Activated naive CD4-positive, alpha-beta T cell treated with anti-CD3 and anti-CD28 coated beads, Interleukin-2, amount 50 U/mL, for 72 hours (primary cell): ENCODE measurements at places on chromosomes 11 and 22. TPM values are rescaled to one million over a fixed set of nuclear protein-coding genes. Genes with fewer than 3 reads are reported as not detected.

The ANKK1 gene
- total RNA-seq: 0.49 TPM

The P2RX3 gene
- total RNA-seq: not detected

The MAJIN gene
- total RNA-seq: 0.45 TPM

The FAT3 gene
- total RNA-seq: not detected

The FERMT3 gene
- 193 TPM for total RNA-seq

The TMPRSS5 gene
- total RNA-seq: 1.2 TPM

DNA sequence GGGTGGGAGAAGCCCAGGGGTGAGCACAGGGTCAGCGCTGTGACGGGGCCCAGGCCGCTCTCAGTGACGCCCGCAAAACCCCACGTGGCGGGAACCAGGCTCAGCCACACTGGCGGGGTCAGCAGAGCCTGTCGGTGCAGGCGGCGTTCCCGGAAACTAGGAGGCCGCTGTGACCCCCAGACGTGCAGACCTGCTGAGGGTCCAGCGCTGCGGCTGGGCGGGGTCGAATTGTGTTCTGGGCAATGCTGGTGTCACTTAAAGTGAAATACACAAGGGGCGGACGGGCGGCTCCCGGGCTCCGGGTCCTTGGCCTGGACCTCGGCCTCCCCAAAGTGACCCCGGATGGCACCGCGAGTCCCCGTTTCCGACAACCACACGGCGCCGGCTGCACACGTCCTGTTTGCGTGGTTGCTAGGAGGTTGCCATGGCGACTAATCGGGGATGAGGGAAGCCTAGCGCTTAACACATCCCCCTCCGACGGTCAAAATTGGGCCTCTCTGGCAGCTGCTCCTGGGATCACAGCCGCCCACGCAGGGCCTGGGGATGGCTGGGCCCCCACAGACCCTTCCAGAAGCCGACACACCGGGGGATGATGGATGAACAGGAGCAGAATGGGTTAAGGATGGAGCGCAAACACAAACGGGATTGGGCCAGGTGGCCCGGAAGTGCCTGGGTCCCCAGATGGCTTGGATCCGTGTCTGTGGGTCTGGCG, 81.7 kb upstream of the PRR5 start:
- peak; percentile 71 for DNase-seq

DNA sequence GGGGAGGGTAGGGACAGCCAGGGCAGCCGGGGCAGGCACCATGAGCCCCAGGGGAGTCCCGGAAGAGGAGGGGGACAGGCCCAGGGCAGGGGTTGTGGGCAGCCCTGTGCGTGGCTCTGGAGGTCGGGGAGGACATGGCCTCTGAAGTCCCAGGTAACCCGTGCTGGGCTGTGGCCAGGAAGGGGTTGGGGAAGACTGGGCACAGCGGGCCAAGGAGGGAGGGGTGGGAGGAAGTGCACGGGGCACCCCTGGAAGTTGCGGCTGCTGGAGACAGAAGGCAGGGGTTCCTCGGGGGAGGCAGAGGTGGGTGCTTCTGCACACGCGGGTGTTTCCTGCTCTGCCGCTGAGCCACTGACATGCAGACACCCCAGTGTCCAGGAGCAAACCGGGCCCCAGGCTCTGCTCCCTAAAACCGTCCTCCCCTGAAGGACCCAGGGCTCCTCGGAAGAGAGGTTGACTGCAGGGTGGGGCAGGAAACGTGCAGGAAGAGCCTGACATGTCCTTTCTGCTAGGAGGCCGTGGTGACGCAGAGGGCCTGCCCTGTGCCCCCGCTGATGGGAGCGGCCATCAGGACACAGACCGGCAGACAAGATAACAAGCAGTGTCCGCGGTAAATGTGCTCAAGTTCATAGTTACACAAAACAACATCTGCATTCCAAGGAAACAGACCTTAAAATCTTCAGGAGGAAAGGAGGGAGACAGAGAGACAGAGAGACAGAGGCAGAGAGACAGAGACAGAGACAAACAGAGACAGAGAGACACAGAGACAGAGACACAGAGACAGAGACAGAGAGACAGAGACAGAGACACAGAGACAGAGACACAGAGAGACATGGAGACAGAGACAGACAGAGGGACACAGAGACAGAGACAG, 5.7 kb downstream of the TNNI2 start:
- DNase-seq: no peak

GRCh38 chr11:115122274-115122673, 381.9 kb downstream of the CADM1 start:
- DNase-seq: no peak

GRCh38 chr22:47204002-47204979, 441.8 kb downstream of the TBC1D22A start:
- no peak for DNase-seq

DNA sequence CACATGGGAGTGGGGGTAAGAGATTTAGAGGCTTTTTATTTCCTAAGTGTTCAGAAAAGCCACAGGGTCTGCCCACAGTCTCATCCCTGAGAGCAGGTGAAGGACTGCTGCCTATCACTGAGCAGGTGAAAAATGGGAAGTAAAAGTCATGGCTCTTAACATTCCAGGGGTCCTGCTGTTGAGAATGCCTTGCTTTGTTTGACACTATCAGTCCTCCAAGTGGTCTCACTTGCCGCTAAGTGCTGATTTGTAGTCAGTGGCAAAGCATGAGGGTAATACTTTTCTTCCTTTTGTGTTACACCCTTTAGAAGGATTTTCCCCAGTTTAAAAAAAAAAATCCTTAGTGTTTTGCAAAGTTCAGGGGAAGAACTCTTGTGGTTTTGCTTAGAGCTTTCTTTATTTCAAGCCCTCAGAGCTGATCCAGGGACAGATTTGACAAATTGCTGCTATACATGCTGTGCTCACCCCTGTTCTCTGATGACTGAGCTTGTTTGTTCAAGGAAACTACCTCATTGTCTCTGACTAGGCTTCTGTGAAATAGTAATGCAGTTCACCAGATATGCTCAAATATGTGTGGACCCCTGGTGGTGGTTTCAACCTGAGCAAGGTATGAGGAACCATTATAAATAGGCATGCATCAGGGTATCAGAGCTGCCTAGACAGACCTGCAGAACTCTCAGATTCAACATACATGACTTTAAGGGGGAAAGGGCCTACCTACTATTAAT, 141.0 kb downstream of the ARHGAP42 start:
- no peak for DNase-seq

DNA sequence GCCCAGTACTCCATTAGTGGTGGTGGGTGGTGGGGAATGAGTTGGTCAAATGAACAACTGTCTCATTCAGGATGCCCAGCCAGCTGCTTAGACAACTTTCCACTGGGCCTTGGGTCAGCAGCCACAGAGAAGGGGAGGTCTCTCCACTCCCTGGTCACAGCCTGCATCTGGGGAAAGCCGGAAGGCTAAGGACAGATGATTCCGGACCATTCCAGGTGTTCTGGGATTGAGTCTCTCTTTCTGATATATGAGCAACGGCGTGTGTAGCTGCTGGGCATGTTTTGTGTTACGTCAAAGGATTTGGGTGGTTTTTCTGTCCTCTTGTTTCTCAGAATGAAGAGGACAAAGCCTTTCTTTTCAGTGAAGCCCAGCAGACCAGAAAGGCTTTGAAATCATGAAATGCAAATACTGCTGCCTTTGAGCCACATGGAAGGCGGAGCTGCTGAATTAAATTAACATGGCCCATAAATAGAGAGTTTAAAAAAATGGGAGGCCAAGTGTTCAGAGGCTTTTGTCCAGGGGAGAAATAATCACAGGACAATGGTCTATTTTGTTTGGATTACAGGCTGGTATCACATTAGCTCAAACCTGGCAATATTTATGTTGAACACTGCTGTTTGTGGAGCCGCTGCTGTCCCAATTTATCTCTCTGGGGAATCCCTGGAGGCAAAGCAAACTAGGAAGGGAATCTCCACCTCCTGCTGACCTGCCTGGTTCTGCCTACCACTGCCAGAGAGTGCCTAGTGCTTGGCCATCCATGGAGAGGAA, 234.4 kb upstream of the E2F8 start:
- DNase-seq: no peak

GRCh38 chr11:10918698-10919097, 60.8 kb upstream of the ZBED5 start:
- DNase-seq: no peak

GRCh38 chr22:47787501-47788227, 1025.2 kb downstream of the TBC1D22A start:
- DNase-seq: no peak

- no peak for DNase-seq
Measured at GRCh38 chr11:125086633-125087296, 23.7 kb downstream of the SLC37A2 start.

GRCh38 chr22:45268958-45269844, 15.5 kb upstream of the UPK3A start:
- peak; percentile 80 for DNase-seq

GRCh38 chr11:1479678-1480118, 6.9 kb downstream of the MOB2 start:
- no peak for DNase-seq

GRCh38 chr11:4983841-4984240, 10.8 kb upstream of the OR51L1 start:
- no peak for DNase-seq

DNA sequence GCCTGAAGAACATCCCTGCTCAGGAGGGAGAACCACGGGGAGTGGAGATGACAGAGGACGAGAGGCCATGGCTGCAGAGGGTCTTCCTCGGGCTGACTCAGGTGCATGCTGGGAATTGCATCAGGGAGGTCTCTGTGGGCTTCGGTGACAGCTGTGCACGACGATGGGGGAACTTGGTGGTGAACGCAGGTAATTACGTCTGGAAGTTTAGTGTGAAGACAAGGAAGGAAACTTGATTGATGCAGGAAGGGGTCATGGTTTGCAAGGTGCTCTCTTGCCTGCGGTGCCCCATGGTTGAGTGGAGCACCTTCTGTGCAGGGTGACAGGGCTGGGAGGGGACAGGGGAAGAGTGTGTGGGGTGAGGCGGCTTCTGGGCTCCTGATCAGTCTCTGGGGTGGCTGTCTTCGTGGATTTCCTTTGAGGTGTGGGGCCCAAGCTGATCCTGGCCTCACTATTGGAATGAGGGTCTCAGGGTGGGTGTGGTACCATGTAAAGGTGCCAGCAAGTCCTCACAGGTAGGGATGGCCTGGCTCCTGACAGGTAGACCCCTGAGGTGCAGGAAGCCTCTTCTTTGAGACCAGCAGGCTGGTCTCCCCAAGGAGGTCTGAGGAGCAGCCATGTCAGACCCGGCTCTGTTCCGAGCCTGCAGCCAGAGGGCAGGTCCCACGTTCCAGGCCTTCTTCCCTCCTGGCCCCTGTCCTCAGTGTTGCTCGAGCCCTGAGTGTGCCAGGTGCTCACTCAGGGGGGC, 1020.1 kb downstream of the TBC1D22A start:
- DNase-seq: no peak

DNA sequence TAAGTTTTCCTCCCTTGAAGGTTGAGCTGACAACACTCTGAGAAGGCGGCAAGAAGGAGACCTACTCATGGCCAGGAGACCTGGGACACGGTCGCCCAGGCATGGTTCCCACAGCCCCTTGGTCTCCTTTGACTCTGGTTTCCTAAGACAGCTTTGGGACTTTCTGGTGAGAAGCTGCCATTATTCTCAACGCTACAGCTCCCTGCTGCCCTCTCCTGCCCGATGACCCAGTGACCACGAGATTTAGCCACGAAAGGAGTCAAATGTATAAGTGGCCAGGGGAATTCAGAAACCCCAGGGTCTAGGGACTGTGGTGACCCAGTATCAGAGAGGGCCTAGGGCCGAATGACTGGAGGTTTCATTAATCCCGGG, 699 bp upstream of the SDF2L1 start:
- DNase-seq: no peak

GRCh38 chr11:92510591-92510990, 286.0 kb downstream of the FAT3 start:
- DNase-seq: no peak

GRCh38 chr11:65426839-65427690, 4.5 kb downstream of the NEAT1 start:
- DNase-seq: no peak
